ENCODE measurements at places on chromosomes 5 and 9. TPM values are rescaled to one million over a fixed set of nuclear protein-coding genes. Genes with fewer than 3 reads are reported as not detected.

PDE8B gene
- polyA plus RNA-seq = 7.8 TPM

DNA sequence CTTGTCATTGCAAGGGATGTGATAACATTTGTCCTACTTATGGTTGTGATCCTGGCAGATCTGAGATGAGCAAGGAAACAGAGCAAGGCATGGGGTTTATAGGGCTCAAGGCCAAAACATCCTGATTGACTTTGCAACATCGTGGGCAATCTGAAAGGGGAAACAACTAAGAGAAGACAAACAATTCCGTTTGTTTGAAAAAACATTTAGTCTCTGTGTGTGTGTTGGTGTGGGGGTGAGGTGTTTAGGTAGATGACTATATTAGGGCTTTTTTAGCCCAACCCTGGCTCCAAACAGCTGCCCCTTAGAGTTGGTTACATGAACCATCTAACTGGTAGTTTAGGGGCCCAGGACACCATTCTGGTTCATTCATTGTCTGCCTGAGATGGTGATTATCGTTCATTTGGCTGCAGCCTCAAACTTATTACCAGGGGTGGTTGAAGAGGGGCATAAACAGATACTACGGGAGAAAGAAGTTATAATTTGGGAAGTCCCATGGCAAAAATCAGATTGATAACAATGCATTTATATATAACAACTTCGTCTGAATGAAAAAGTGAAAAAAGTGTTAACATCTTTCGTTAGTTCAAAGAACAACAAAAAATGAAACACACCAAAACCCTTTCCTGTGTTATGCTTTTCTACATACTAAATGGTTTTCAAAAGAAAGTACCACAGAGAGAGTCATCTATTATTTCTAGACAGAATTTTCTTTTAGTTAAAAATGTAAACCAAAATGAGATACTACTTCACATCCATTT lies 5.7 kb downstream of the FYB1 start:
- DNase-seq = no peak

OR1J1 gene
- not detected for polyA plus RNA-seq

GRCh38 chr5:176803943-176804498 lies 6.3 kb upstream of the UNC5A start:
- DNase-seq = peak; percentile 57

LRRC19 gene
- polyA plus RNA-seq = 12.2 TPM

DNA sequence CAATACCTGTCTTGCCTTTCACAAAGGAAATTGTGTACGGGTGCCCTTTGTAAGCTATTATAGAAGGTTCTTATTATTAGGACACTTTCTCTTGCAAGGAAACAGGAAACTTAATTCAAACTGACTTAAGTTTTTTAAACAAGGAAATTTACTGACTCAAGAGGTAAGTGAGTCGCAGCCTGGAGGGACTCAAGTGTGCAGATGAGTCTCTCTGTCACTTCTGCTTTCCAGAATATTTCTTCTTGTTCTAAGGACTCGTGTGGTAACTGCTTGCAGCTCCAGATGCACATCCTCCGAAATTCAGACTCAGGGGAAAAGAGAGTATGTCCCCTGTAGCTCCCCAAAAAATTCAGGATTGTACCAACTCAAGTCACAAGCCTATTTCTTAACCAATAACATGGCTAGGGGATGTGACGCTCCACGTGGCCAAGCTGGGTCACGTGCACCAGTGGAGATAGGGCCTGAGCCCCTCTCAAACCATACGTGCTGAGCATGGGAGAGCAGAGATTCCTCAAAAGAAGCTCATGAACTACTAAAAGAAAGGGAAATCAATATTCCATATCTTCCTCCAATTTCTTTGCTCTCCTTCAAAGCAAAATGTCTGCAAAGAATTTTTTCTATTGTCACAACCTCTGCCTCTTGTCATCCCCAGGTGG lies 49.2 kb upstream of the ERCC6L2 start:
- DNase-seq = no peak

RGS3 gene
- polyA plus RNA-seq = 45.1 TPM

DNA sequence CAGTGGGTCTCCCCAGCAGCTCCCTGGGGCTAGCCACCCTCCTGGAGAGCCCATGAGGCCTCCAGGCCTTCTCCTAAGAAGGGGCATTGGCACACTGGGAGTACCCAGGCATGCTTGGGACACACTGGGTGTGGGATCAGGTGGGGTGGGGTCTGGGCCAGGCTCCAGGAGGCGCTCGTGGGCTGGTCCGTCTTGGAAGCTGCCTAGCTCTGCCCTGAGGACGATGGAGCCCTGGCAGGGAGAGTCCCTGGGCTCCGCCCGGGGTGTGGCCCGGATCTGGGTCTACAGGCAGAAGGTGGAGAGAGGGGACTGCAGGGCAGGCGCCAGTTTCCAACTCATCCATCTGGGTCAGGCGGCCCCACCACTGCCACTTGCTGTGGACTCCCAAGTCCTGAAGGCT lies 2.4 kb downstream of the PRRX2 start:
- no peak for DNase-seq

DNA sequence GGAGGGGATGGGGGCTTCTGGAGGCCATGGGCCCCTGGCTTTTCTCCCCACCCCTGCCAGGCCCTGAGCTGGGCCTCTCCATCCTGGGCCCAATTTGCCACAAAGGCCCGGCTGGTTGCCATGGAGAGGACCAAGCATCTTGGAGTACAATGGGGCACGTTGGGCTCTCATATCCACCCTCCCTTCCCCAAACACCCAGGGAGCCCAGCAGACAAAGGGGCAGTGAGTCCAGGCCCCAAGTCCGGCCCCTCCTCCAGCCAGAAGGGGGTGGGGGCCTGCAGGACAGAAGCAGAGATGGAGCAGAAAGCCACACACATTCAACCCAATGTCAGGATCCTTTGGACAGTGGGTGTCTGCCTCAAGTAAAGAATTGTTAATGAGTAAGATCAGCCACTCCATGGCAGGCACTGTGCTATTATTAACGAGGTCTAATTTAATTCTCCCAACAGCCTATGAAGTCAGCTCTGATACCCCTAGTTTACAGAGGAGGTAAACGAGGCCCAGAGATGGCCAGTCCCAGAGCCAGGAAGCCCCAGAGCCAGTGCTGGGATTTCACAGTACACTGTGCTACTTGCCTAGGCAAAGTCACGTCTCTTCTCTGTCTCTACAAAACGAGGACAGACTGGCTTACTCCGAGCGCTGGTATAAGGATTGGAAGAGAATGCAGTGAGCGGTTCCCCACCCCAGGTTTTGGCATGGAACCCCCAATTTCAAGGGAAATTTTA lies 2.3 kb downstream of the CRB2 start:
- no peak for DNase-seq

FBP2 gene
- polyA plus RNA-seq = not detected

ZDHHC11 gene
- polyA plus RNA-seq = 10.1 TPM

GPR150 gene
- polyA plus RNA-seq = 0.06 TPM

DNA sequence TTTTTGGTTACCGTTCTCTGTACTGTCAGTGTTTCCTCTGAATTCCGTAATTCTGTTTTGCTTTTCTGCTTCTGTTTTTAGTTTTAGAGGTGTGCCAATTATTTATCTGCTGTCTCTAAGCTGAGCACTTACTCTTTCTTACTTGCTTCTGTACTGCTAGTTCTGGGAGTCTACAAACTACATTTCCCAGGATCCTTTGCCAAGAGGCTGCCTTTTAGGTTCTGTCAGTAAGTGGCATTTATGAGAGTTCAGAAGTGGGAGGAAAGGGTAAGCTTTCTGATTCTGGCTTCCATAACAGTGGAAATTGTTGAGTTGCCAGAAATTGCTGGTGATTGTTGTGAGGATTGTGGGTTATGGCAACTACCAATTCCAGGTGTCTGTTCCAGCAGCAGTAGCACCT lies 102.4 kb downstream of the OSTF1 start:
- no peak for DNase-seq

MARVELD2 gene
- polyA plus RNA-seq = 29.2 TPM

DNA sequence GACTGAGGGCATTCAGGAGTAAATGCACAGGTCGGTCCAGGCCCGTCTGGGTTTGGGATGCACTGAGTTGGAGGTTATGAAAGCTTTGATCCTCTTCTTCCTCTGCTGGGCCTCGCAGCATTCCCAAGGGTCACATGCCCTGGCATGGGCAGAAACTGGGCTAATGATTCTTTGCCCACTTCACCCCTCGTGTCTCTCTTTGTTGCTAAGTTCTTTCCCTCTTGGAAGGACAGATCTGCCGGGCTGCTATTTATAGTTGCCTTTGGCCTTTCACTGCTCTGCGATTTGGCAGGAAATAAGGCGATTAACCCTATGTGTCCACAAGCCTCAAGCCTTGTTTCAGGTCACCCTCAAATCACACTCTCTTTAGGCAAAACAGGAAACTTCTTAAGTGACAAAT lies 66.9 kb downstream of the ENTREP1 start:
- no peak for DNase-seq

- peak; percentile 46 for DNase-seq
Observed at GRCh38 chr5:74040065-74040551, 414.1 kb downstream of the ARHGEF28 start.
